ENCODE measurements at places on chromosomes 5 and 9.
A peak's percentile ranks its signal among the peaks of the same experiment; 100 is the strongest.

DNA sequence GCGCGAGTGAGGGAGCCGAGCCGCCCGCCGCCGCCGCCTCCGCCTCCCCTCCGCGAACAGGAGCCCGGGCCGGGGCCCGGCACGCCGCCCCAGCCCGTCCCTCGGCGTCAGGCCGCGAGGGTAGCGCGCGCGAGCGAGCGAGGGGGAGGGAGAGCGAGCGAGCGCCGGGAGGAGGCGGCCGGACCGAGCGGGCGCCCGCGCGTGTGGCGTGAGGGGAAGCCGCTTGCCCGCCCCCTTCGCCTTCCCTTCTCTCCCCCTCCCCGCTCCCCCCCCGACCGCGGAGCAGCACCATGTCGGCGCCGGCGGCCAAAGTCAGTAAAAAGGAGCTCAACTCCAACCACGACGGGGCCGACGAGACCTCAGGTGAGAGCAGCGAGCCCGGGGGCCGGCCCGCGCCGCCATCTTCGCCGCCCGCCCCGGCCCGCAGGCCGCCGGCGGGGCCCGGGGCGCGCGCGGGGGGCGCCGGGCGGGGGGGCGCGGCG is 312 bp downstream of the SET start:
- no peak for DNase-seq

GRCh38 chr9:89360465-89360864 is 42.2 kb downstream of the SECISBP2 start:
- no peak for DNase-seq

DNA sequence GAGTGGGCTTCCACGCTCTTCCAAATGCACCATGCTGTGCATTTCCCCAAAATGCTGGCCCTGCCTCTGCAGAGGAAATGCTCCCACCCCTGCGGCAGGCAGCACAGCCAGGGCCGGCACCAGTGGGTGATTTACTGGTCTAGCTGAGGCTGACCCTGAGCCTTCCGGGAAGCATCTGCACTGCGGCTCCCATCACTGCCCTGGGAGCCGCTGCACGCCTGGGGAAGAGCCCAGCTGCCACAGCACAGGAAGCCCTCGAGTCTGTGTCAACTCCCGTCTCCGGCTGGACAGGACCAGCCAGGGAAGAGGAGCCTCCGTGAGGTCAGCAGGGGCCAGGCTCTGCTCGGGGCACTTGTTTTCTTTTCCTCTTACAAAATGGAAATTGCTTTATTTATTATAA is 25.1 kb upstream of the EEIG1 start:
- peak; percentile 25 for DNase-seq

- DNase-seq: no peak
Observed at GRCh38 chr9:129036923-129037766, 719 bp downstream of the MIGA2 start.

DNA sequence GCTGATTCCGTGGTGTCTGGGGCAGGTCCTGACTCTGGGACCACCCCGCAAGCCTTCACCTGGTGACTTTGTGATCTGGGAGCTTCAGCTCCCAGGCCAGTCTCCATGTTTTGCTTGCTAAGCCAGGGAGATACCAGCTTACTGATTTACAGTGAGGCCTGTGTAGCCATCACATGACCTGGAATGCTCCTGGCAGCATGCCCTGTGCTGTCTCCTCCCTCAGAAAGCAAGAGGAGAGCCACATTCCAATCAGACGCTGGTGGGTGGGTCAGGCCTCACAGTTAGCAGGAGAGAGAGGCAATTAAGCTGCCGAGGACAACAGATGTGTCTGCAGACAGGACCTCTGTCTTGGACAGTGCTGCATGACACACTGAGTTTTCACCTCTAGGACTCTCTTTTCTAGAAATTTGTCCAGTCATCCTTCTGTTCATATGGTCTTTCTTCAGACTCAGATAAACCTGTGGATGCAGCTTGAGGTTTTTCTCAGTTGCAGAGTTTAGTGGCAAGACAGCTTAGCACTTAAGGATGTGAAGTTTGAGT is 24.4 kb upstream of the GRPEL2 start:
- no peak for DNase-seq

GRCh38 chr9:87640385-87640795 is 85.5 kb upstream of the CTSL start:
- no peak for DNase-seq

DNA sequence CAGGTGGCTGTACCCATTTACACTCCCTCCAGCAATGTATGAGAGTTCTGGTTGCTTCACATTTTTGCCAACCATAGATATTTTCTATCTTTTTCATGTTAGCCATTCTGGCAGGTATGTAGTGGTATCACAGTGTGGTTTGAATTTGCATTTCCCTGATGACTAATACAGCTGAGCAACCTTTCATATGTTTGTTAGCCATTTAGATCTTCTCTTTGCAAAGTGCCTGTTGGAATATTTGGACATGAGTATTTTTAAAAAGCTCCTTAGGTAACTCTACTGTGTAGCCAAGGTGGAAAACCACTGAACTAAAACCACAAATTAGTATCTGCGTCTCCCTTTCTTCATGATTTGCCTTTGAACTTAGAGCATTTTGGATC is 31.9 kb downstream of the IRF1 start:
- no peak for DNase-seq

DNA sequence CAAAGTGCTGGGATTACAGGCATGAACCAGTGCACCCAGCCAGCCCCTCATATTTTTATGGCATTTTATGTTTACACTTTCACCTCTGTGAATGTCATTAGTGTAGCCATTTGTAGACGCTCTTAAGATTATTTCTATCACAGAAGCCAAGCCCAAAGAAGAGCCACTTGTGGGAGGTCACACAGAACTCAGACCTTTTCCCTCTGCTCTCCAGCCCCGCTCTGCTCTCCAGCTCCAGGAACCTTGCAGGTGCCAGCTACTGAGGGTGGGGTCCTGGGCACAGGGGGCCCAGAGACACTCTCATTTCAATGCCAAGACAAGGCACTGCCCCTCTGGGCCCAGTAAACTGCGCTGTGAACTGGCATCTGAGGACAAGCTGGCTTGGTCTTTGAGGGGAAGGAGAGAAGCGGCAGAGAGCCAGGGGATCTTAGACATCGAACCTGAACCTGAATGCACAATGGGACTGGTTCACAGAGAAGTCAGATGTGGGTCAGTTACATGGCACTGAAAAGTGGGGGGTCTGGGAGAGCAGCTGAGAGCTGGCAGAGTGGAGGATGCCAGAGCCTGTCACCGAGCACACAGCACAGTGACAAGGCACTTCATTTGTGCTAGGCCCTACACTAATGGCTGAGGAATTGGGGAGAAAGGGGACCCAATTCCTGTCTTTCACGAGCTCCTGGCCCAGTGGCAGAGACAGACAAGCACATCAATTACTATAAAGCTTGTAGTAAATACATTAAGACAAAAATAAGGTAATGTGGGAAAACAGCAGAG is 16.7 kb downstream of the ANXA6 start:
- no peak for DNase-seq

GRCh38 chr9:80866121-80866520 is 823.2 kb downstream of the TLE1 start:
- no peak for DNase-seq

- DNase-seq: no peak
Observed at GRCh38 chr5:27312291-27312893, 274.0 kb upstream of the CDH9 start.

DNA sequence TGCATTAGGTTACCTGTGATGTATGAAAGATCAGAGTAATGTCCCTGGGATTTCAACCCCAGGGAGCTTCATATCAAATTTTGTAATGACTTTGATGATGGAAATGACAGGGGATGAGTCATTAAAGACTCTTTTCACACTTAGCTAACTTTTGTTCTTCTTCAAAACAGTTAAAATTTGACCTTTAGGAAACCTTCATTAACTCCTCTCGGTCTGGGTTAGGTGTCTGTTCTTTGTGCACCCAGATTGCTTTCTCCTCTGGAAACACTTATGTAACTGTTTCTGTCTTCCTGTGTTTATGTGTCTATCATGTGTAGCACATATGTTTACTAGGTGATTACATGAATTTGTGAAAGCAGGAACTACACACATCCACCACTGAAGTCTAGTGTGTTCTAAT is 1.6 kb downstream of the SRFBP1 start:
- DNase-seq: no peak

GRCh38 chr9:38352530-38353328 is 39.8 kb upstream of the ALDH1B1 start:
- DNase-seq: no peak

DNA sequence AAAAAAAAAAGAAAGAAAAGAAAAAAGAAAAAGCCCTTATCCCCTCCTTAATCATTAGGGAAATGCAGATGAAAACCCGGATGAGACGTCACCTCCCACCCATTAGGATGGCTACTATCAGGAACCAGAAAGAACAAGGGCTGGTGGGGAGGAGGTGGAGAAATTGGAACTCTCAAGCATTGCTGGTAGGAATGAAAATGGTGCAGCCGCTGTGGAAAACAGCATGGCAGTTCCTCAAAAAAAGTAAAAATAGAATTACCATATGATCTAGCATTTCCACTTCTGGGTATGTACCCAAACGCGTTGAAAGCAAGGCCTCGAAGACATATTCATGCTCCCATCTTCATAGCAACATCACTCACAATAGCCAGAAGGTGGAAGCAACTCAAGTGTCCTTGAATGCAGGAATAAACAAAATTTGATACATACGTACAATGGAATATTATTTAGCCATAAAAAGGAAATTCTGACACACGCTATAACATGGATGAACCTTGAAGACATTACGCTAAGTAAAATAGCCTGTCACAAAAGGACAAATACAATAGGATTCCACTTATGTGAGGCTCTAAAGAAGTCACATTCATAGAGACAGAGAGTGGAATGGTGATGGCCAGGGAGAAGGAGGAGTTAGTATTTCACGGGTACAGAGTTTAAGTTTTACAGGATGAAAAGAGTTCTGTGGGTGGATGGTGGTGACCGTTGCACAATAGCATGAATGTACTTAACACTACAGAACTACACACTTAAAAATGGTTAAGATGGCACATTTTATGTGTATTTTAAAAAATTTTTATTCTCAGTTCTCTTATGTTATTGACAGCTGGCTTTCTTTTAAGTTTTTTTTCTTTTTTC is 166.8 kb upstream of the IER5L start:
- DNase-seq: no peak

GRCh38 chr9:133679466-133680061 is 43.4 kb downstream of the DBH start:
- no peak for DNase-seq

- no peak for DNase-seq
Observed at GRCh38 chr9:133716564-133717112, 21.5 kb downstream of the SARDH start.

DNA sequence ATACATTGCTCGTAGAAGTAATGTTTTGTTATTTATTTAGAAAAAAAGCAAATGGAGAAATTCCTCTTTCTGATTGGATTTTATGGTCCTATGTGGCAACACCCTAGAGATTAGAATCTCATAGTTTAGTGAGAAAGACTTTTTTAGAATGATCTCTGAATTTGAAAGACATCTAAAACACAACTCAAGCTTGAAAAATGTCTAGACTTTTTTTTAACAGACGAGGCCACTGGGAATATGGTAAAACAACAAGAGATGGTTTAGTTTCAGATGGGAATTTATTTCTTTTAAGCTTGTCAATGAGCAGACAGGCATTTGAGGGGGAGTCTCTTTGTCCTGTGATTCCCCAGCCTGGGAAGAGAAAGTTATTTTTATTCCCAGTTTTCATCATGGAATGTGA is 122.1 kb downstream of the NTRK2 start:
- DNase-seq: no peak

DNA sequence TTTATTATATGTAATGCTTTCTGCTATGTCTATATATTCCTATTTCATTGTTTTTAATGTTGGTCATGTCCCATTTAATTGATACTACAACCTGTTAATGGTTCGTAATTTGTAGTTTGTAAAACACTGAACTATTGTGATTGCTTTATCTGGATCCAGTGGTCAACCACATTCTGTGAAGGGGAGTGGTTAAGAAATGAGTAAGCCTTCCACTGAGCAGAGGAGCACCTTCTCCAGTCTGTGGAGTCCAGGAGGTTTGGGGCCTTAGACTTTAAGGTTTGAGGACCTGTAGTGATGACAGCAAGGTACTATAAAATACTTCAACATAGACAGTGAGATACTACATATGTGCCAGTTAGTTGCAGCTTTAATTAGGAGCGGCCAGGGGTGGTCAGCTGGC is 67.7 kb upstream of the RAD23B start:
- no peak for DNase-seq

GRCh38 chr5:139205124-139205523 is 7.0 kb upstream of the SIL1 start:
- no peak for DNase-seq

GRCh38 chr5:77086689-77087483 is at the start of gene ZBED3:
TSS of gene ZBED3 (minus strand) at chr5:77087285. CDS start at chr5:77077878, 9,407 bp downstream.
- DNase-seq: peak; percentile 73

GRCh38 chr5:158875272-158875679 is 224.4 kb downstream of the EBF1 start:
- no peak for DNase-seq

GRCh38 chr5:170892196-170892595 is 30.4 kb downstream of the RANBP17 start:
- DNase-seq: no peak

DNA sequence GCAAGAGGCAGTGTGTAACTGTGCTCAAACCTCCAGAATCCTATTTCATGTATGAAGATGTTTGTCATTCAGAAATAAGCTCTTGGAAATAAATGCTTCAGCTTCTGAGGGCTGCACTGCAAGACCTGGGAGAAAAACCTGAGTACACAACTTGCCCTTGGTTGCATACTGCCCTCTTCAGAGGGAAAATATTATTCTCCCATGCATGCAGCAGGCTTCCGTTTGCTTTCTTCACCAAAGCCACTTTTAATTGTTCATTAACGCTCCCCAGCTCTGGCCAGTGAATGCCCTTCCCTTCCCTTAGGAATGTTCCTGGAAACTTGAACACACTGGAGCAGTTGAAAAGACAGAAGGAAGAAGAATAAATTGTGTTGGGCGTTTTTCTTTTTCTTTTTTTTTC is 2.5 kb upstream of the WHRN start:
- DNase-seq: no peak

DNA sequence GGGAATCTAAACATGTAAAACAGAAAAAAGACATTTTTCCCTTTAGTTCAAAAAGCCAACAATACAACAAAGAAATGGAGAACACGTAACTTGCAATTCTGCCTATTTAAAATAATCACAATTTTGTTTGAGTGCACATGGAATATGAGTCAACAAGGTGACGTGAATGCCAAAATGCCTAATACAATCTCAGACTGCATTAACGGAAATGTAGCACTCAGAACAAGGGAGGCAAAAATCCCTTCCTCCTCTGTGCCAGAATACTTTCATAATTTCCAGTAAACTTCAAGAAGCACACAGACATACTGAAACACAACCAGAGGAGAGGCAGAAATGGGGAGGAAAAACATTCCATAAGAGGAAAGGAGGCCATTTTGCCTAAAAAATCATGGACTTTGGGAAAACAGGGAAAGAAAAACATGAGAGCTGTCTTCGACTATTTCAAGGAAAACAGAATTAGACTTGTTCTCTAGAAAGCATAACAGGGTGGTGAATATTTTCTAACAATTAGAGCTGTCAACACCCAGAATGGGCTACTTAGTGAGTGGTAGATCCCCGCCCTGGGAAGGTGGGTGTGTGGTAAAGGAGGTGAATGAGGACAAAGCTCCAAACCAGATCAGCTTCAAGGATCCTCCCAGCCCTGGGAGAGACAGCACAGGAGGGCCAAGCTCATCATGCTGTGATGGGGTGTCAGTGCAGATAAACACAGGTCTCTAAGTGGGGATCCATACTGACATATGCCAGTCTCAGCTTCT is 48.2 kb downstream of the ABCA1 start:
- DNase-seq: no peak

- DNase-seq: no peak
Observed at GRCh38 chr5:1167361-1167727, 34.1 kb upstream of the SLC6A19 start.
